BJ (cell line): ENCODE measurements at places on chromosomes 1 and 21. TPM values are rescaled to one million over a fixed set of nuclear protein-coding genes. Genes with fewer than 3 reads are reported as not detected.

Gene NCSTN
- polyA plus RNA-seq = 214 and 260 TPM in 2 replicates

Gene KCNJ9
- not detected in 2 replicates for polyA plus RNA-seq

Gene TSTD1
- polyA plus RNA-seq = 0.22 and 0.26 TPM in 2 replicates

Gene MTARC2
- polyA plus RNA-seq = 5.7 and 6.1 TPM in 2 replicates

Gene ERRFI1
- 20.5 and 30.3 TPM in 2 replicates for polyA plus RNA-seq

Gene ST3GAL3
- 13.0 and 24.2 TPM in 2 replicates for polyA plus RNA-seq

Gene SMIM1
- 1.0 TPM in 2 replicates for polyA plus RNA-seq

Gene DENND2D
- polyA plus RNA-seq = 3.9 and 4.1 TPM in 2 replicates

Gene ANKRD45
- not detected in 2 replicates for polyA plus RNA-seq

Gene PKLR
- 0.02 TPM in 2 replicates for polyA plus RNA-seq

Gene LAMB3
- polyA plus RNA-seq = 2.4 and 4.4 TPM in 2 replicates

Gene KIF2C
- 30.0 and 35.3 TPM in 2 replicates for polyA plus RNA-seq

Gene OR2L5
- not detected in 2 replicates for polyA plus RNA-seq

Gene NBL1
- polyA plus RNA-seq = 109 and 171 TPM in 2 replicates

Gene SARS1
- polyA plus RNA-seq = 411 and 428 TPM in 2 replicates

Gene RAB7B
- 9.1 and 11.3 TPM in 2 replicates for polyA plus RNA-seq

Gene C1orf174
- polyA plus RNA-seq = 27.0 and 33.8 TPM in 2 replicates

Gene TRIM45
- polyA plus RNA-seq = 3.3 and 3.8 TPM in 2 replicates

Gene OR2T29
- not detected in 2 replicates for polyA plus RNA-seq

Gene GNB1
- 487 and 566 TPM in 2 replicates for polyA plus RNA-seq

DNA sequence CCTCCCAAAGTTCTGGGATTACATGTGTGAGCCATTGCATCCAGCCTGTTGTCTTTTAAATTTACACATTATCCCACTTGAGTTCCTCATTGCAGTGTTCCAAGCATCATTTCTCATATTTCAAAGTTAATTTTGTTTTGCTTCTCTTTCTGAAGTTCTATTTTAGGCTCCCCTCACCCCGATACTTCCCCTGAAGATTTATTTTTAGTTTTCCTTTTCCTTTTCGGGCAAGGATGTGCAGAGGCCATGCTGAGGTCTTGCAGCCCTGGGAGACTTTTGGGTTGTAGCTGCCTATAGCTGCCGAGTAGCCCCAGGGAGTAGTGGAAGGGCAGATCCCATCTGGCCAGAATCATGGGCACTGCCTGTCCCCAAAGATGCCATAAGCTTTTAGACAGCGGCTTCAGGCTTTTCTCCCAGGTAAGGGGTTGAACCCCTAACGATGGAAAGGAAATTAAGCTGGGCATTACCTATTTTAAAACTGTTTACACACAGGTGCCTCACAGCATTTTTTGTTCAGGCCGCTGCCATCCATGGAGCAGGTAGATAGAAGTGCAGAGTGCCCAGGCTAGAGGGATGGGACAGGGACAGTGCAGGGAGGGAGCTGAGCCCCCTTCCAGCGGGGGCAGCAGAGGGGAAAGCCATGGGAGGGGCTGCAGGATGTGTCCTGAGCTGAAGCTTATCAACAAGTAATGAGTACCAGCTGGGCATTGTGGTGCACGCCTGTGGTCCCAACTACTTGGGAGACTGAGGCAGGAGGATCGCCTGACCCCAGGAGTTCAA, 15.9 kb downstream of the PSEN2 start:
- no peak for DNase-seq

DNA sequence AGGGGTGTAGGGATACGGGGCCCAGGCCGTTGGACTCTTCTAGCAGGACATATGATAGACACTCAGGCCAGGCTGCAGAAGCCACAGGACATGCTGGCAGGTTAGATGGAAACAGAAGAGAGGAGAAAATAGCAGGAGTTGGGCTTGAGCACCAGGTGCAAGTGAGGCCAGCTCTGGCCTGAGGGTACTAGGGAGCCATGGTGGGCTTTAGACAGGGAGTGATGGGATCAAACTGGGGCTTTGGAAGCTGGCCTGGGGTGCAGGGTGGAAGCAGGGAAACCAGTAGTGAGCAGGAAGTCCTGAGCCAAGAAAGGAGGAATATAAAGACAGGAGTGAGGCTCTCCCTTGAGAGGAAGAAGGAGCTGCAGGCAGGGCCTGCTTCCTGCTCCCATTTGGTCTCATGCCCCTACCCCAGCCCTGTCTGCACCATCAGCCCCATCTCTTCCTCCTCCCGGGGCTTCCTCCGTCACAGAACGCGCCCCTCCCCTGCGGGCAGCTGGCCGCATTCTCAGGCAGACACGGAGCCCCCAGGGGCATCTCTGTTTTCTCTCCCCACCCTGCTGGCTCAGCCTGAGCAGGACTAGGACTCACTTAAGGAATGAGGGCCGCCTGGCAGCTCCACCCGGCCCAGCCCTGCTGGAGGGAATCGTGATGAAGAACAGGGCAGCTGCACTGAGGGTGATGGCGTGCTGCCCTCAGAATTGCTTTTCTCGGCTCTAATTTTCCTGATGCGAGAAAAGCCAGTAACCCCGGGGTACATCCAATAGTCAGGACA, 165.5 kb upstream of the TMEM51 start:
- DNase-seq = no peak

DNA sequence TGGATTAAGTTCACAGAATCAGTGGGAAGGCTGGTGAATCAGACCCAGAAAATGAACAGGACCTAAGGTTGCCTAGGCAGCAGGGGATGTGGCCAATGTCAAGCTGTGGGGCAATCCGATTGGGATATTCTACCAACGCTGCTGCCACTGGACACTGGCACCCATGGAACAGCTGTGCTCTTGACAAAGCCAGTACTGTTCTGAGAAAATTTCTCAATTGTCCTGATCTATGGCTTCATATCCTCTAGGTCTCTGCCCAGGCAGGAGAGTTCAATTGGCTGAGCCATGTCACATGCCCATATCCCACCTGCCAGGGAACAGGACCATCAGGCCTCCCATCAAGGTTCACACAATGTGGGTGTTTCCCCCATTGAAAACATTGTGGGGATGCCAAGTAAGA, 6.2 kb downstream of the TACSTD2 start:
- no peak for DNase-seq

GRCh38 chr1:40796939-40797667, 13.5 kb downstream of the KCNQ4 start:
- no peak for DNase-seq

DNA sequence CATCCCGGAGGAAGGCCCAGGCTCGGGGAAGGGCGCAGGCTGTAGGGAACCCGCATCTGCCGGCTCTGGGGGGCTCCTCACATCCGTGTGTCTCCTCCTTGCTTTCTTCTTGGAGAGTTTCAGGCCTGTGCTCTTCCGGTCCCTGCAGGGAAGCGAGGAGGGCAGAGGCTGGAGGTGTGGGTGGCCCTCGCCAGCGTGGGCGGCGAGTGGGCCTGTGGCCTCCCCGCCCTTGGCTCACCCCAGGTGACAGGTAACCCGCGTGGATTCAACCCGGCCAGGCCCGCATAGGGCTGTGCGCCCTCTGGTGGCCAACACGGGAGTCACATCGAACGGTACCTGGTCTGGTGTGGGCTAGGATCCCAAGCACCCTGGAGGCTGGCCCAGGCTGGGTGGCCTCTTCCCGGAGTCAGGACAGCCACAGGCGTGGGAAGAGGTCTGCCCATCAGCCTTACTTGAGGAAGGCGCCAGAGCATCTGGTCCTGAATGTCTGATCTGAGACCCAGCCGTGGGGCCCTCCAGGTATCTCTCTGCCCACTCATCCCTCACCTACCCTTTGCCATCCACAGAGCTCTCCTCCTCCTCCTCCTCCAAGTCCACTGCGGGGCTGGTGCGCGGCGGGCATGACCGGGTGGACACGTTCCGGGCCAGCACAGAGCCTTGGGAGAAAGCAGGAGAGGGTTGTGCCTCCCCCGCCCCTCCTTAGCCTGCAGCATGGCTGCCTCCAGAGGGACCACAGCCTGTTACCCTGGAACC, 9.6 kb upstream of the TNFRSF25 start:
- no peak for DNase-seq

DNA sequence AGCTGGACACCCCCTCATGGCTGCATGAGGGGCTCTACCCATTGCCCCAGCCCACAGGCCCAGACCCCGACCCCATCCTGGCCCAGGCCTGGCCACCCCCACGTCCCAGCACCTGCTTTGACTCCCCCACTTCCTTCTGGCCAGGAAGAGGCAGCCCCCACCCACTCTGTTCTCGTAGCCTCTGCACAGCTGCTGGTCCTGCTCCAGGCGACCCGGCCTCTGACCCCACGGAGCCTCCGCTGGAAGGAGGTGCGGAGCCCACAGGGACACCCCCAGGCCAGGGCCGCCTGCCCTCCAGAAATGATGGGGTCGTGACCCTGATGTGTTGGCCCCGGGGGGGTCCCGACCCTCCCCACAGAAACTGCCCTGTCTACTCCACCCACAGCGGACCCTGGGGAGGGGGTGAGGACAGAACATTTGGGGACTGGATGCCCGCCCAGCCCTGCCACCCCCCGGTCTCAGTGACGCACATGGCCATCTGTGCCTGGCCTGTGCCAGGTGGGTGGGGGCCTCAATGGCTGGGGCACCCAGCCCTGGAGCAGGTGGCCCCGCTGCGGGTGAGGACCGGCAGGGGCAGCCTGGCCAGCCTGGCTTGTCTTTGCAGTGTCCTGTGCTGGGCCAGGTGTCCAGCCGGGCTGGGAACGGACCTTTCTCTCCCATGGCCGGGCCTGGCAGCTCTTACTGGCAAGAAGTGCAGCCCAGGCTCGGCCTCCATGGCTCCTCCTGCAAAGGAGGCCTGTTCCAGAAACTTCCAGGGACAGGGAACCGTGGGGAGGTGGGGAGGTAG, 78.6 kb downstream of the MORN1 start:
- DNase-seq = no peak

DNA sequence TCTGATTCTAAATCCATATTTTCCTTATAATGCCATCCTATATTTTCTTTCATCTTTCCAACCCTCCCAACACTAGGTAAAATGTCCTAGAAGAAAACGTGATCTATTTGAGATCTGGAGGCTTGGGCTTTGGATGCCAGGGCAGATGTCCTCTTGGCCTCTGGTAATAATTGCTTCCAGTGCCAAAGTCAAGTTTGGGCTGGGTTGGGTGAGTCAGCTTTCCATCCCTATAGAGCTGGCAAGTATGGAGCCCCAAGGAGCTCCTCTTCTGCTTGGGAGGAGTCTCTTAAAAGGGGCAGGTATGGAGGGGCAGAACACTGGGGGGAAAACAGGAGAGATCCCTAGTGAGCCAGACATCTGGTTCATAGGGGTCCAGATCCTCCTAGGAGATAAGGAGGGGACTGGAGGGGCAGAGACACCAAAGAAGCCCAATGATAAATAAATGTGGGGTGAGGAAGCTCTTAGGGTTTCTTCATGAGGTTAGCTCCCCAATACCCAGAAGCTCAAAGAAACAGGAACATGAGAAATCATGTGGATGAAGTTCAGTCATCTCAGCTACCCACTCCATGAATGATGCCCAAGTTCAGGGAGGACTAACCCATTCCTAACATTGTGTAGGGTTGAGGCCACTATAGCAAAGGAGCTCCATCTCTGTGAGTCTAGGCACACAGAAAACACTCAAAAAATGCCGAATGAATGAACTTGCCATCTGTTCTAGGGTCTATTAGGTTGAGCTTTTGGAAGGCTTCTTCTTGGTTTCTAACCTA, 3.5 kb downstream of the C1orf116 start:
- DNase-seq = no peak

- DNase-seq = no peak
These were observed 39.1 kb upstream of the SLC19A1 start for GRCh38 chr21:45581322-45581712.

DNA sequence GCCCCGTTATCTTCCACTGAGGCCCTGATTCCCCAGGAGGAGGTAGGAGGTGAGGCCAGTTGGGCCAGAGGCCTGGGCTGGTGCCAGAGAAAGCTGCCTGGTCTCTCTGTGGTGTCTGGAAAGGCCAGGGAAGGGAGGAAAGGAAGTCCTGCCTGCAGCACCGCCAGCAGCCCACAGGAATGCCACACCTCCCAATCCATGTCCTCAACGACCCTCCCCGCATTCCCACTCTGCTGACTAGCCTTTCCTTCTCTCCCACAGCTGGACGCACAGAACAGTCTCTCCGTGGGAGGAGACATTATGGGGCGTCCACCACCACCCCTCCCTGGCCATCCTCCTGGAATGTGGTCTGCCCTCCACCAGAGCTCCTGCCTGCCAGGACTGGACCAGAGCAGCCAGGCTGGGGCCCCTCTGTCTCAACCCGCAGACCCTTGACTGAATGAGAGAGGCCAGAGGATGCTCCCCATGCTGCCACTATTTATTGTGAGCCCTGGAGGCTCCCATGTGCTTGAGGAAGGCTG, 18.0 kb downstream of the CSF1 start:
- DNase-seq = no peak

GRCh38 chr1:147287133-147287865, 44.8 kb downstream of the CHD1L start:
- DNase-seq = no peak

GRCh38 chr1:91643431-91643830, 142.8 kb downstream of the CDC7 start:
- DNase-seq = no peak

- DNase-seq = no peak
These were observed 562.8 kb downstream of the KIF26B start for GRCh38 chr1:245717611-245718010.

DNA sequence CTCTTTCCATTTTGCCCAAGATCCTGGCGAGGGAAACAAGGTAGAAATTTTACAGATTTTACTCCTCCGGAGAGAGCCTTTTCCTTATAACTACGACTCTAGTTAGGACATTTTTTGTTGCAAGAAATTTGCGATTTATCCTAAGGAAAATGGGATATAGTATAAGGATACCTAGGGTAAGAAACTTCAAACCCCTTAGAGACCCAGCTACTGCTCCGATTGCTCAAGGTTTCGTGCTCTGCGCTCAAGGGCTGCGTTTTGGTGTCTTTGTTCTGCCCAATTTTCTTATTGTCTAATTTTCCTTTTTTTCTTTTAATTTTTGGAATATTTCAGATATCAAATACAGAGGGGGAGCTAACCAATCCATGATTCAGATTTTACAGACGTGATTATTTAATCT, 1.5 kb downstream of the TTC3 start:
- no peak for DNase-seq

GRCh38 chr1:152461544-152461943, 47.5 kb upstream of the CRNN start:
- no peak for DNase-seq

DNA sequence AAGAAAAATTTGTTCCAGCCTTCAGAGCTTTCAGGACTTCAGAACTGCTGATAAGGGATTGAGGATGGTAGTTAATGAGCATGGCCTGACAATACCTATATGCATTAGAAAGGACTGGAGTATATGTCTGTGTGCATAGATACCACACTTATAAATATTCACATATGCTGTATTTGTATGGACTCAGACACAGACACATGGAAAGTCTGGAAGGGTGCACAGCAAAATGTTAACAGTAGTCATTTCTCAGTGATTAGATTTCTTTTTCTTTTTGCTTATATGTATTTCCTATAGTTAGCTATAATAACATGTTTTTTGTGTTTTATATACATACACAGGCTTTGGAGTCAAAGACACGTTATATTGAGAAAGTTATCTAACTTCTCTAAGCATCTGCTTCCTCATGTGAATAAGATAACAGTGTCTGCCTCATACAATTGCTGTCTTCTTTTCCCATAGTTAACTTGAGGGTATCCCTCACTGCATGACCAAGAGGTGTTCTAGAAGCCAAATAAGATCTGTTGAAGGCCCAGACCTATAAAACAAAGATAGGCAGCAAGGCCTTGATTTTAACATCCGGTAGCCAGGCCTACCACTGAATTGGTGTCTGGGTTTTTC, 31.3 kb downstream of the INPP5B start:
- DNase-seq = no peak

GRCh38 chr1:192698731-192699130, 62.8 kb downstream of the RGS13 start:
- DNase-seq = no peak
